Left forelimb (tissue), 1 donor: ENCODE measurements at places on chromosomes 11 and 22.

DNA sequence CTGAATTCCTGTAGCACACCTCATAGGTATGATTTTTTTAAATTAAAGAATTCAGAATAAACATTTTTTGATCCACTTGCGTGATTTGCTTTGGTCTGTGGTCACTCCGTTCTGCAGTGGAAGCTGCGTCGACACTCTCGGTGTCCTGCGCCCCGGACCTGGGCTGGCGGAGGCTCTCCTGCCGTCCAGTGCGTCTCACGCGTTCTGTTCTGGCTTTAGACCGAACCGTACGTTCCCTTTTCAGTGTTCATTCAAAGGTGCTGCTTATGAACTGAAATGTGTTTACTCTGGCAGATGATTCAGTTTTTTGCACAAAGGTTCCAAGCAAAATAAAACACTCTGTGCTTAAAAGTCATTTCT is 38.2 kb downstream of the CTTN start:
- no peak for DNase-seq

- DNase-seq: no peak
Measured at GRCh38 chr22:45036154-45036553, 26.3 kb upstream of the PHF21B start.

GRCh38 chr11:25456211-25456610 is 875.7 kb upstream of the ANO3 start:
- DNase-seq: no peak

DNA sequence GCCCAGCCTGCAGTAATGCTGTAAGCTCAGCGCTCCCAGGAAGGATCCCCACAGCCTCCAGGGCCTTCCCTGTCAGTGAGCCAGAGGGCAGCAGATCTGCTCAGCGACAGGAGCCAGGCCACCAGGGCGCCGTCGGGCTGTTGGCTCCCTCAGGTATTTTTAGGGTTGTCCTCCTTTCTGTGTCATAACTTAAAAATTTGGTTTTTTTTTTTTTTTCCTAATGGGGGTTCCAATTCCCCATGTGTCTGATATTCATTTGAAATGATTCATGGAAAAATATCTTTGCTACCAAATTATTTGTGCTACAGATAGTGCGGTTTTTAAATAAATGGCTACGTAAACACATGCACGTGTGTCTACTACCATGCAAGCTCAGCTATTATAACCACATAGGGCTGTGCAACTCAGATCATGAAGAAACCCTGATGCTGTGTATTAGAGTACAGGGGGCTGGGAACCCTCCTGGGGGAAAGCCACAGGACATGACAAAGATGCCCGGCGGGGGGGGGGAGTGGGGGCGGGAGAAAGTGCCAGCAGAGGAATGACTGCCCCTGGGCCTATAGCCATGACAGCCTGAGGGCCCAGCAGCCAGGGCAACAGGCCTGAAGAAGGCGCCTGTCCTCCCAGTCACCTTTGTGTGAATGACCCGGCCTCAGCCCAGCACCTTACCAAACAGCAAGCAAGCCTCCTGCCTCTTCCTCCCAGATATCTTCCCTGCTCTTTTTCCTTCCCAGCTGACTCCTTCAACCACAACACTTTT is 89.3 kb downstream of the NAT10 start:
- no peak for DNase-seq

DNA sequence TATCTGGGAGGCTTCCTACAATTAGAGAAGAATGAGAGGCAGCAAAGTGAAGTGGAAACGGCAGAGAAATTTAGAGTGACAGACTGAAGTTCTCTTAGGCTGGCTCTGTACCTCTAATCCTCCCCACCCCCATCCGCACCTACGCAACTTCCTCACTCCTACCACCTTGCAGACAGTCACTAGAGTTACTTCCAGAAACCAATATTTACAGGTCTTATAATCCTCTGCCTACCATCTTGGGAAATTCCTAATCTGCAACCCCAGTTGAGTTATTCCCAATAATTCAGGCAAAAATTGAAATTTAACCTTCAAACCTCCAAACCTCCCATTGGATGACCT is 71.7 kb downstream of the PAK1 start:
- no peak for DNase-seq

GRCh38 chr11:78349114-78349513 is 68.5 kb downstream of the GAB2 start:
- DNase-seq: no peak

- DNase-seq: peak; percentile 41
Measured at GRCh38 chr11:36467012-36467411, 43.1 kb downstream of the TRAF6 start.

GRCh38 chr22:46143491-46144147 is 6.7 kb upstream of the PPARA start:
- no peak for DNase-seq

DNA sequence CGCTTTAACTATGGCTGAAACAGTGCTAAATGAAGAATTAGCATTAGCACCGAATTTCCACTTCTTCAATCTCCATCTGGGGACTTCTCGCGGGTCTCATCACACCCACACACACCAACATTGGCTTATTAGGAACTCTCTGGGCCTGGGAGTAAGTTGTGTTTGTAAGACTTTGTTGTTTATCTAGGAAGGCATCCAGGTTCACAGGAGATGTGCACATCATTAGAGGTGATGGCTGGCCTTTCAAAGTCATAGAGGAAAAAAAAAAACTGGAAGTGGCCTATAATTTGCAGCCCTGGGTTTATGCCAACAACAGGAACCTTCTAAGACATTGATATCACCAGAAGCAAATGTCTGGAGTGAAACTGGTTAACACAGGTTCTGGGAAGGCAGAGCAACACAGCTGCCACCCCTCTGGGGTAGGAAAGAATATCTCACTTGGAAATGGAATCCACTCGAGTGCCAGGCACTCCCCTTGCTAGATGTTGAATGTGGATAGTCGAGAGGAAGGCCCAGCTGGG is 84.5 kb downstream of the TRAF6 start:
- no peak for DNase-seq

DNA sequence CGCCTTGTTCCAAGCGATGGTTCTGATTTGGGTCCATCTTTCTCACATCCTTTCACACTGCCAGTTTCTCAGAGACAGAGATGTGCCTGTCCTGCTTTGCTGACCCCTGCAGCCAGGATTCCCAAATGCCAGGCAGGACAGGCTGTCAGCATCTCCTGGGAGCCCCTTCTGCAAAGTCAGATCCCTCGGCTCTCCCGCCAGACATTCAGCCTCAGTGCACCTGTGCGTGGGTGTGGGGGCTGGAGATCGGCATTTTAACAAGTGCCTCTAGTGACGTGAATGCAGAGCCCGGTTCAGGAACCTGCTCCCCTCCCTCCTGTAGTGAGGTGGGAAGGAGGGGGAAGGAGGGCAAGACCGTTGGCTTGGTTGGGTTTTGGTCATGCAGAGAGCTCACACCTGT is 108.9 kb upstream of the FGF3 start:
- DNase-seq: no peak

DNA sequence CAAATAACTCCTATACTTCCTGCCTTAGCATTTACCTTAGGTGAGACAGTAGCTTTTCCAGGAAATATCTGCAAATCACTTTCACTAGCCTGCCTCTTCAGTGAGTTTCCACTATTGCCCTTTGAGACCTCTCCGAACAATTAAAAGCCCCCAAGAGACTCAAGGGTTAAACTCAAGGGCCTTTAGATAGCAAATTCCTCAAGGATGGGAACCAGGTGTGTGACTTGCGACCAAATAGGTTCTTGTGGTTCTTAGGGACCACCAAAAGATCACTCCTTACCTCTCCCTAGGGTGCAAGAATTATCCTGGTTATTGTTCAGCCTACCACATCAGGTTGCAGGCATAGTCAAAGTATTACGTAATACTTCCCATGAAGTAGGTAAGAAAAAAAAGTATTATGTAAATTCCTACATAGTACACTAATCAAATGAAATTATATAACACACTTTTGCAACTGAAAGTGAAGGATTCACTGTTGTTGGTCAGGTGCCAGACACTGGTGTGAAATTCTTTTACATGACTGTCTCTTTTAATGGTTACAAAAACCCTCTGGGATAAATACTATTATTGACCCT is 1.4 kb upstream of the RDX start:
- no peak for DNase-seq

DNA sequence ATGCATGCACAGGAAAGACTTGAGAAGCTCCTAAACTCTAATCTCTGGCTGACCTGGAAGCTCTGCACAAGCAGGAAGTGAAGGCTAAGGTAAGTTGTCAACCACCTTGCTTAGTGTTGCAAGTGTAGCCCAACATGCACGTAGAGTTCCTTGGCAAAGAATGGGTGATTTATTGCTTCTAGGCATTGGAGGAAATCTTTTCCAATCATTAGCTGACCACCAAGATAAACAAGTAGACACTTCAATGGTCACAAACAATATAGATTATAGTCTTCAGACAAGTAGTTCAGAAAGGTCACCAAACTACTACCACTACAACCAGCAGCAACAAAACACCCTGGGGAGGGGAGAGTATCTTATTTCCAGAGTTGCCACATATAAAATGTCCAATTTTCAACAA is 105.6 kb downstream of the STK33 start:
- no peak for DNase-seq

DNA sequence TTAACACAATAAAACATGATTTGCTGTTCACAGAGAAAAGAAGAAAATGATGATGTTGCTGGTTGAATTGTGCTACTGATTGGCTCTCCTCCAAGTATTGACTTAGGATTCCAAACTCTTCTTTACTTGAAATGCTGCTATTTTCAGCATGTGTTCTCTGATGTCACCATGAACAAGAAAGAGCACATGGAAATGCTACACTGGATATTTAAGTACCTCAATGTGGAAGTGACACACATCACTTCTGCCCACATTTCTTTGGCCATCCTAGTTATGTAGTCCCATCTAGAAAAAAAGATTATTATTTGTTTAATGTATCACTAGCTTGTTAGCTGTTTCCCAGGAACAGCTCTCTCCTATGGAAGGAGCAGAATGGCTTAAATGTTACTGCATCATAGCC is 27.2 kb downstream of the OR52B2 start:
- DNase-seq: no peak

DNA sequence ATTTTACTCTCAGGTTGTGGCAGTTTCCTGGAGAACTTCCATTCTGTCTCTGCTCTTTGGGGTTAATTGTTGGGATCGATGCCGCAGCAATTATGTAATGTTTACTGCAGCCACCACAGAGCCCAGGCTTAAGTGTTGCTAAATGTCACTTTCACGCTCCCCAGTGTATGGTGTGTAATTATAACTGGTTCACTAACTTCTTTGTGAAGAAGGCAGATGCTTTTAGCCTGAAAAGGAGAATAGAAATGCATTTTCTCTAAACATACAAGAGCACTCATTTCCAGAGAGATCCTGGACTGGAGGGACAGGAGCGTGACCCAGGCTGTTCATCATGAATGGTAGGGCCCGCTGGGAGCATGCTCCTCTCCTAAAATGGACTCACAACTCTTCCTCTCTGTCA is 132.2 kb upstream of the PLET1 start:
- DNase-seq: no peak

- DNase-seq: no peak
Measured at GRCh38 chr22:49103314-49104059, 724.2 kb downstream of the BRD1 start.

DNA sequence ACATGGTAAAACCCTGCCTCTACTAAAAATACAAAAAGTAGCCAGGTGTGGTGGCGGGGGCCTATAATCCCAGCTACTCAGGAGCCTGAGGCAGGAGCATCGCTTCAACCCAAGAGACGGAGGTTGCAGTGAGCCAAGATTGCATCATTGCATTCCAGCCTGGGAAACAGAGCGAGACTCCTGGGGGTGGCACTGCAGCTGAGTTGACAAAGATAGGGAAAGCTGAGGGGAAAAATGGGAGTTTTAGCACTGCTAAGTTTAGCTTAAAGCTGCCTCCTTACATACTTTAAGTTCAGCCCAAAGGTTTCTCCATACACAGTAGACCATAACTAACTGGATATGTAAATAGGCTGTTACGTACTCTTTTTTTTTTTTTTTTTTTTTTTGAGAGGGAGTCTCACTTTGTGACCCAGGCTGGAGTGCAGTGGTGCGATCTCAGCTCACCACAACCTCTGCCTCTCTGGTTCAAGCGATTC is 9.0 kb upstream of the USP28 start:
- no peak for DNase-seq

DNA sequence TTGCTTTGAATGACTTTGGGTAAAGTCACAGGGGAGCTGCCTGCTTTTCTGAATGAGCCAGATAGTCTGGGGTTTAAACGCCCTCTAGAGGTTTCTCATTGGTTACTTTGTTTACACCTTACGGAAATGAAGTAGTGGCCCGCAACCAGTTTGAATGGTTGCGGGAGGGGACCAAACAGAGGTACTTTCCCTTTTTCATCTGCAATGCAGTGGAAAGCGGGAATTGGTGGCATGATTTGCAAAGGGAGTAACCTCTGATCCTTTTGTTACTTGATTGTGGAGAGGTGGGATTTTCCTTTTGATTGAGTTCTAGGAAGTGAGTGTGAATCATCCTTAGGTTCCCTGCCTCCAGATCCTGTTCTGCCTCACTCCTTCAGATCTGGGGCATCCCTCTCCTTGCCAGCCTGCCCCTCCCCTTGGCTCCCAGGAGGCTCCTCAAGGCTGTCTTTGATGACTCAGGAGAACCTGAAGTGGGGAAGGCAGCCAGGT is 15.9 kb upstream of the GLYATL1 start:
- no peak for DNase-seq

GRCh38 chr11:10454878-10455631 is at the start of gene AMPD3:
AMPD3 (plus strand) TSS chr11:10455264; CDS start chr11:10461520, 6,256 bp downstream.
- DNase-seq: peak; percentile 64

DNA sequence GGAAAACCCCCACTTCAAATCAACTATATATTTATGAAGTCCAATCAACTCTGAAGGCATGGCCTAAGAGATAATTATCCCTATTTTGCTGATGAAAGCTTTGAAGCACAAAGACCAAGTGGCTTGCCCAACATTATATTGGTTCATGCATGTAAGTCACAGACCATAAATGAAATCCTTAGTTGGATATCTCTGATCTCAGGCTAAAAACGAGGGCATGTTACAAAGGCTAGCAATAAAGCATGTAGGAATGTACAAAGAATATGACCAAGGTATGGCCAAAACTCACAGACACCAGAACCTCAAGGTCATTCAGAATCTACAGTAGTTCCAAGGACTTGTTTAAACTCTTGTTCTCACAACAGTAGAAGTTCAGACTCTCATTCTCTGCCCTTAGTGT is 100.2 kb upstream of the SESN3 start:
- DNase-seq: no peak

DNA sequence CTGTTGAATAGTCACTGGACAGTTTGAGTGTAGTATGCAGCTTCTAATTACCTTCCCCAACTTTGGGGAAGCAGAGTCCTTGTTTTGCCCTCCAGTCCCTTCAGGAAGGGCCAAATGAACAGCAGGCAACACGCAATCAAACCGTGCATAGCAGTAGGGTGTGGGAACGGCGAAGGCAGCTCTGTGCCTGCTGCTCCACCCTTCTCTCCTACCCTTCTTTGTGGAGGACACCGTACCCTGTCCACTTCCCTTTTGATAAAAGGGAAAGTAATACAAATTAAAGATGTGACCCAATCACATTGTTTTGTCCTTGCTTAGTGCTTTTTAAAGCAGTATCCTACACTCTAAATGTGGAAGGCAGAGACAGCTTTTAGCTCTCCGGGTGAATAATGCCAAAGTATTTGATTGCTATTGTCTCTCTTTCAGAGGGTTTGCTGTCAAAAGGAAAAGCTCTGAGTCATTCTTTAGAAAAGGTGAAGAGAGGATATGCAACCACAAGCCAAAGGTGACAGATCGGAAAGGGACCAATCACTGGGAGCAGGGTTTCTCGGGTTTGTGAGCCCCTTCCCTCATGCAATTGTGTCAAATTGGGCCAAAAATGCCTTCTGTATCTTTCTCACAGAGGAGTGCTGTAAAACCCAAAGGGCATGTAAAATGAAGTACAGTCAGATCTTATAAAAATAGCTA is 407.3 kb upstream of the CCDC90B start:
- no peak for DNase-seq
